ENCODE measurements at places on chromosomes 2 and 18.

GRCh38 chr2:140895378-140895777 lies 1235.4 kb downstream of the LRP1B start:
- DNase-seq, result no peak

DNA sequence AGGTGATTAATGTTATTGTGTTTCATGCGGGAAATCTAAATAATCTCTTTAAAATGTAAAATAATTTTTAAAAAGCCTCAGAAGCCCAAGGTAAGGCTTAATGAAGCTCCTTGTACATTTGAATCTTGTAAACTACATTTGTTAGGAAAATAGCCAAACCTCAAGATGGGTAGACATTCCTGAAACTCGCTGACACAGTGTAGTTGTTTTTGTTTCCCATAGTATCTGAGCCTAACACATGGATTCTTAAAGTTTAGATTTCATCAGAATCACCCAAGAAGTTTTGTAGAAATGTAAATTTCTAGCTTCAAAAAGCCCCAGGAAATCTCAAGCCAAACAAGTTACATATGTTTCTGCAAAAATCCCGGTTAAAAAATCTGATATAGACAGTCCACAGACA lies 1221.1 kb upstream of the ACVR2A start:
- DNase-seq, result no peak

- DNase-seq, result no peak
Measured at GRCh38 chr2:177342736-177343135, 49.8 kb upstream of the AGPS start.

GRCh38 chr18:79246309-79247108 lies 149.2 kb upstream of the NFATC1 start:
- DNase-seq, result peak; percentile 61

DNA sequence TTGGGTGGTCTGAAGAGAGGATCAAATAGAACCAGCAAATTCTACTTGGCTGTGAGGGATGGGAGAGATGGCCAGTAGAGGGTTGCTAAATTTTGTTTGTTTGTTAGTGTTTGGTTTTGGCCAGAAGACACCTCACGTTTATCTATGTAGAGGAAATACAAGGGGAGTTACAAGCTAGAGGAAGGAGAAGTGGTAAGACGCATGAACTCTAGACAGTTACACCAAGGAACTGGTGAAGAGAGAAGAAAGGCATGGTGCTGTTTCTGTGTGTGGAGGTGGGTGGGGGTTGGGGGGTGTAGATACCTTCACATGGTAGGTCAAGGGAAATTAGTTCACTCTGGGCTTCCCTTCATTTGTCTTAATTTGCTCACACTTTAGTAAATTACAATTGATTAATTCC lies 25.6 kb downstream of the RASGRP3 start:
- DNase-seq, result no peak

All from stimulated activated CD8-positive, alpha-beta memory T cell treated with anti-CD3 and anti-CD28 coated beads, Interleukin-4, amount 100 ng/mL, for 24 hours (primary cell).